Activated T-cell treated with anti-CD3 and anti-CD28 coated beads, Interleukin-2, amount 50 U/mL, for 1 hour (primary cell): ENCODE measurements at places on chromosomes 12 and 14.

GRCh38 chr12:128829861-128830504 is 6.2 kb upstream of the SLC15A4 start:
- no peak for DNase-seq

GRCh38 chr12:121095544-121096198 is 37.0 kb upstream of the P2RX7 start:
- DNase-seq: peak; percentile 82

DNA sequence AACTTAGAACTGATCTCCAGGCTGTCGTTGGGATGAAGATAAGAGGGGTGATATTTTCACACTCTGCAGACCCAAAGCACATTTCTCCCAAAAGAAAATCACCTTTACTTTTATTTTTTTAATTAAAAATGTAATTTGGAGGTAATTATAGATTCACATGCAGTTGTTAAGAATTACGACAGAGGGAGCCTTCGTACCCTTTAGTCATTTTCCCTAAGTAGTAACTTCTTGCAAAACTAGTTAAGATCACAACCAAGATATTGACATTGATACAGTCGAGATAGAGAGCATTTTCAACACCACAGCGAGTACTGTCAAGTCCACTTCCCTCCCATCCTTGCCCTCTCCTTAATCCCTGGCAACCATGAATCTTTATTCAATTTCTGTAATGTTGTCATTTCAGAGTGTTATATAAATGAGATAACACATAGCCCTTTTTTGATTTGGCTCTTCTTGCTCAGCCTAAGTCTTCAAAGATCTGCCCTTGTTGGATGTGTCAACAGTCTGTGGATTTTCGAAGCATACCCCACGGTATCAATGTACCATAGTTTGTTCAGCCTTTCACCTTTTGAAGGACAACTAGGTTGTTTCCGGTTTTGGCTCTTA is 39.6 kb downstream of the DNAH10 start:
- no peak for DNase-seq

DNA sequence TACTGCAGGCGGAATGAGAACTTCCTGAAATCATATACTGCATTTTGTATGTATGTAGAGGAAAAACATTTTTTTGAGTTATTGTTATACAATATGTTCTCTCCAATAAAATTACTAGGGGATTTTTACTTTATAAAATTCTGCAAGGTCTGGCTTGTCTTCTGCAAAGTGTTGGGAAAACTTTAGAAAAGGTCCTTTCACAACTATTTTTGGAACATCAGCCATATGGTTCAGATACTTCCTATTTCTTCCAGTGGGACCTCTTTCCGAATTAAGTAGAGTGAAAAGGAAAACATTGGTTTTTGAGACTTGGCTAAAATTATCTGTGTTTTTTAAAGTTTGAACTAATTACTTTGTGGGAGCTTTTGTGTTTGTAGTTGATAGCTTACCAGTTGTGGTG is 52.7 kb downstream of the DAAM1 start:
- DNase-seq: no peak

DNA sequence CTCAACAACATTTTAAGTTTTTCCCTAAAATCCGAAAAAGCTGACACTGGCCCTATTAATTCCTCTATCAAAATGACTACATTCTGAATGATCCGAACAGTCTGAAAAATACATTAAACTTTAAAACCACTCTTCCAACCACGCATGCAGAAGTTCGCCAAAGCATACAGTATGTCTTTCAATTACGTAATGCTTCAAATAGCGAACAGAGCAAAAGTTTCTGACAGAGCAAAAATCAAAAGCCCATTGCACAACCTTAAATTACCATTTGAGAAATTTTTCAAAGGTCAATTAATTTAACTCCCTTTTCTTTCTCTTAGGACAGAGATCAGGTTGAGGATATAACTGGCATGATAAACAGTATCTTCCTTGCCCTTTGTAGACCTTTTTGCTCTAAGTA is 33.2 kb downstream of the LRIG3 start:
- no peak for DNase-seq

DNA sequence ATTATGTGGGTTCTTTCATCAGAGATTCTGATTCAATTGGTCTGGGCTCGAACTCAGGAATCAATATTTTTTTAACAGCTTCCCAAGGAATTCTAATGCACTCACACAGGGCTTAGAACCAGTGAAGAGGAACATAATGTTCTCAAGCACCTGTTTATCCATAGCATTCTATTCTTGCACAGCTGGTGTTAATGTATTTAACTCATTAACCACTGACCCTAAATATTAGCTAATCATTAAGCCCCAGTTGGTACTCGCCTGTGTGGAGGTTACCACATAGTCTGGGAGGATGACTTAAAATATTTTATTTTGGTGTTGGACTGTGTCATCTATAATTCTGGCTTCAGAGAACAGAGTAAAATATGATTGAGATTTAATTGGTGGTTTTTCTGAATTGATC is 45.3 kb downstream of the LRP6 start:
- DNase-seq: no peak
